ENCODE measurements at places on chromosomes 5 and 9.

- DNase-seq: no peak
These were observed 152.8 kb upstream of the PAPPA start for GRCh38 chr9:116000748-116001329.

DNA sequence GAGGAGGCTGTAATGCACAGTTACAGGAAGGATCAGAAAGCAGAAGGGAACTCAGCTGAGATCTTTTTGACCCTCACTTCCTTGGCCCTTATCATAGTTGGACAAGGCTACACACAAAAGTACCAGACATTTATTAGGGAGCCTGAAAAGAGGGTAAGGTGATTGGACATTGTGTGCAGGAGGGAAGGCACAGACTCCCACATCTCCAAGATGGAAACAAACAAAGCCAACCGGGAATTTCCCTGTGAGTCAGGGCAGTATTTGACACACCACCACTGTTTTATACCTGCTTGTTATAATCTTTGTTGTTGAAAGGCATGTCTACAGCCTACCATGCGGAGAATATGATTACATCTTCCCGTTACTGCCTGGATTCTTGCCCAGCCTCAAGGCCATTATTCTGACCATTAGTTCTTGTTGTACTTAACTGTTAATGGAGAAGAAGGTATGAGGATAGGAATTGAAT is 3.0 kb upstream of the CCNG1 start:
- no peak for DNase-seq

DNA sequence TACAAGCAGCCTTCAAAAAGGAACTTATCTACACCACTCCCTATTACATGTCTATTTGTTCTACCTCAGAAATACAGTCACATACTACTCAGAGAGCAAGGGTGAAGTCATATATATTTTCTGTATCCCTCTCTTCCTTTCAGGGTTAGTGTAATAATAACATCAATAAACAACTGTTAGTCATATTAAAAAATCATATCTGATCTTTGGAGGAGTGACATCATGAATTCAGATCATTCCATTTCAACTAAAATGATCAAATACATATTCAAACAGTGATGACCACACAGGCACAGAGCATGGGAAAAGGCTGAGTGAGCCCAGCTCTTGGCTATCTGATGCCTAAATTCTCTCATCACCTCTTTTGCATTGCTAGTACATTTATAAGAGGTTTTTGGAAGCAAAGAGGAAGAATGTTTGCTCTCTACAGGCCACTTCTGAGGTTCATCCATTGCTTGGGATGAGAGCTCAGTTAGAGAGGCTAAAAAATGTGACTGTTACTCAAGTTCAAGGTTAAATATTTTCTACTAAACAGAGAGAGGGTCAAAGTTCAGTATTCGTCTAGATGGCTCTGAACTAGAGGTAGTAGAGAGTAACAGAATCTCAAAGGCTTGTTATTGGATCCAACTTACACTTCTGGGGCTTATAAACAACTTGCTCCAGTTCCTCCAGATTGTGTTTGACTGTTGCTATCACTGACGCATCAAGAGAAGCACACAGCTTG is 39.0 kb downstream of the RIGI start:
- DNase-seq: no peak

DNA sequence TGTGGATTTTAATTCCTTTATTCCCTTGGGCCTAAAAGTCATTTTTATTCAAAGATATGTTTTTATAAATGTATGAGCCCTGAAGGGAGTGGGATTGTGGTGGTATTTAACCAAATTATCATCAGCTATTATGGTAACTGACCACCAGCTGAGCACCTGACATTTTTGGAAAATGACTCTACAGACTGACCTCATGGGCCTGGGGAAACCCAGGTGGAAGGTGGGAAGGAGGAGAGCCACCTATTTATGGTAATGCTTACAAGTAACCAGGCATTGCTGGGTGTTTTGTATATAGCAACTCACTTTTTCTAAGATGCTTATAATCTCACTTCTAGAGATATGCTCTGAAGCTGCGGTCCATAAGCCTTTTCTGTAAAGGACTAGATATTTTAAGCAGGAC is 22.3 kb upstream of the NFIB start:
- DNase-seq: no peak

DNA sequence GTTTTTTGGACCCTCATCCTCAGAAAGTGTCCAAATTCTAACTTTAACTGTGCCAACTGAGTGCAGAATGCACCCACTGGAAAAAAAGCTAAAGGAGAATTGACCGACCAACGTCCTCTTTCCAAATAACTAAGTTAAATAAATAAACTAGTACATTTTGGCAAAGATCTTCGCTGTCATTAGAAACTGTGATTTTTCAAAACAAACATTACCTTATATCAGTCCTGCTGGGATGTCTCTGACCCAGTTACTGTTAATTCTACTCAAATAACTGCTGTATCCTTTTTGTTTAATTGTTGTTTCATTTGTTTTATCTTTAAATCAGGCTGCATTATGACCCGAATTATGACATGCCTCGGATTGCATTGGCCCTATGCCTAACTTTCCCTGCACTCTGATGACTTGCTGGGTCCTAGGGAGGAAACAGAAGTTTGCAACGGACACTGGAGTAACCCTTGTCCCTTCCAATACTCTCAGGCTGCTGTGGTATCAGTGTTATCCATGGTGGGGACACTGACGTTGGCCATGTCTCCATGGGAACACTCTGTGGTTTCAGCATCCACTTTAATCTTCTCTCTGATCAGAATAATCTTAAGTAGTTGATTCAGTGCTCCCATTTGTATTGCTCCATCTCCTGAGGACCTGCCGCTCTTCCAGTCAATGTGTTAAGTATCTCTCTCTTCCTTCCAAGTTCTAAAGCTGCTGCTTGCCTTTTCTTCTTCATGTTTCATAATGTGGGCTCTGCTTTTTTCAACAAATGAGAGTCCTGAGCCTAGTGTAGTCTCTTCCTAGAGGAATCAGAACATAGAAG is 11.1 kb upstream of the IFNA5 start:
- DNase-seq: no peak

DNA sequence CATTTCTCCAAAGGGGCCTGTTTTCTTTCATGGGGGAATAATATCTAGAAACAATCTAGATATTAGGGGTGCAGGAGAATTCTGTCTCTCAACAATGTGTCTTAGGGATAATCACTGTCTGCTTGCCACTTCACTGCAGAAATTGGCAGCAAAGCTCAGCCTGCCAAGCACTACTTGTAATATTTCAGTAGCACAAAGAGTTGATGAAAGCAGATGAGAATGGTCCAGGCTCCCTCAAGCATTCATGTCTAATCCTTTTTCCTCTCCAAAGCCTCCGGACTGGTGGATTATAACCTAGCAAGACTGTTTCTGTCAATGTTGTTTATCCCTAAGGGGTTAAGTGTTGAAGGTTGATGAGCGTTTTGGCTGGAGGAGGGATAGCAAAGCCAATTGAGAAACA is 13.3 kb upstream of the MPDZ start:
- DNase-seq: no peak

DNA sequence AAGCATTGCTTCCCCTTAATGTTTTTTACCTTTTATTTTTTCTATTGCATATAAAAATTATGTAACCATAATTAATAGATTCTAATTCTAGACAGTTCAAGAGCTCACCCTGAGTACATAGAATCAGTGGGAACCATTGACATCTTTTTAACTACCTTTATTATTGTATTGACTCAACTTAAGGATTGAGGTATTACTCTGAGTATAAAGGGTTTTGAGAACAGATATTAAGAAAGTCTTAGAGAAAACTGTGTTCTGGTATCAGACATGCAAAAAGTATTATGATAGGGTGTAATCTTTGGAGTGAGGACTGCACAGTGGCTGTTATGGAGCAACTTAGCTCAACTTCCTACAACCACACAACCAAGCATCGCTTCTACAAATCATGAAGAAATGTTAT is 8.9 kb downstream of the SPEF2 start:
- no peak for DNase-seq

DNA sequence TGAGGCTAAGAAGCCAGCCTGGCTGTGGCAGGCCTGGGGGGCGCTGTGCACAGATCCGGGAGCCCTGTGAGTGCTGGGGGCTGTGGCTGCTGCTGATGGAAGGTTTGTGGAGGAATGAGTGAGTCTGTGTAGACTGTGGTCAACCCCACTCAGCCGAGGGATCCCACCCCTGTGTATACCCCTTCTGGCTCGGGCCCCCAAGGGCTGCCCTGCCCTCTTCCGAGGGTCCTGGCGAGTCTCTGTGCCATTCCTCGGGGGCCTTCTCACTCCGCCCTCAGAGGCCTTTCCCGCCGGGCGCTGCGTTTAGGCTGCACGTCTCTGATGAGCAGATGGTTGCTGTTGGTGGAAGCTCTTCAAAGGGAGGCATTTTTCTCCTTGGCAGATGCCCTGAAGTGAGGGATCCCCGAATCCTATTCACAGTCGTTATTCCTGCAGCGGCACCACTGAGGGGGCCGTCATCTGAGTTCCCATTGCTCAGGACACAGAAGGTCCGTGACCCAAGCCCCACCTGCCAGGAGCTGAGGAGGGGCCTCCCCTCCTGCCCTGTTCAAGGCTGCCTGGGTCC is 94.1 kb downstream of the RXRA start:
- no peak for DNase-seq

DNA sequence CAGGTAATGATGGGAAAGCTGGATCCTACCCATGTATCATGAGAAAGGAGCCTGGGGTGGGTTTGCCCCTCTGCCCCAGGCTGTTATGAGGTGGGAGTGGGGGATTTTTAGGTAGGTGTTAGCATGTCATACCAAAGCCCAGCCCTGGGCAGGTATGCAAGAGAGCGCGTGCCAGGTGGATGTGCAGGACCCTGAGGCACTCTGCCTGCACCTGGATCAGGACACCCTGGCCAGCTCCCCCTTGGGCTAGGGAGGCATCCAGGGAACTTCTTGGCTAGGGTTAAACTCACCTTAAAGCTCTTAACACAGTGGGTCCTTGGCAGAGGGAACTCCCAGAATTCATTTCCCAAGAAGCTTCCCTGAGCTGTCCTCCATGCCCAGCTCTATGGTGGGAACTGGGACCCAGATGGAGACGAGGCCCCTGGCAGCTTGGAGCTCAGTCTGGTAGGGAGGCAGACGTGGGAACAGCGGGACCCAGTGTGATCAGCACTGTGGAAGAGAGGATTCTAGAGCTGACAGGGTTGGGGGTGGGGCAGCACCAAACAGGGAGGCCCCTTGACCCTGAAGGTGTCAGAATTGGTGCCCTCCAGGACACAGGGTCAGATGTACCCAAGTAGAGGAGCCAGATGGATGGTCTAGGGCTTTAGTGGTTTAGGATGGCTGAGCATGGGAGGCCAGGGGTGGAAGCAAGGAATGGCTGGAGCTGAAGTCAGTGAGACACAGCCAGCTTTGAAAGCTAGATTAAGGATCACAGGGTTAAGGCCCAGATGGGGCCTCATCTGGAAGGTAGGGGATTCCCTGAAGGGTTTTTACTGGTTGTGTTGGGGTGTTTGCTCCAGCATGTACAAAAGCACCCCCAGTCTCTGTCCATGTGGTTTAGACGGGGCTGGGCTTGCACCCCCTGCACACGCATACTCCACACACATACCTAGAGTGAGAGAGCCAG is 2.2 kb upstream of the PRR7 start:
- no peak for DNase-seq

GRCh38 chr5:11853796-11854195 is 50.5 kb downstream of the CTNND2 start:
- no peak for DNase-seq

DNA sequence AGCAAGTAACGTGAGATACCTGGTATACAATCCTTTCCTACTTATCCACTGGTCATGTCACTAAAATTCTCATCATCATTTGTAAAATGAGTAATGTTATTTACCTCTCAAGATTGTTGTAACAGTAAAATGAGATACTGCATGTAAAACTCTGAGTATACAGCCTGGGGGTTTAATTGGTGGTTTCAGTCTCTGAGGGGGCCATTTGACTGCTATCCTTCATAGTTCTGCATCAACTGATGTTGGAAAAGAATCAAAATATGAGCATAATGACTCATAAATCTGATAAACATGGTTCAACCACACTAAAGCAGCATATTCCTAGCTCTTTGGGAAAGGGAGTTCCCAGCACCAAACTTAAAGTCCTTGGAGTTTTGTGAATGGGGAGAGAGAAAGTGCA is 181.0 kb upstream of the GHR start:
- DNase-seq: no peak

DNA sequence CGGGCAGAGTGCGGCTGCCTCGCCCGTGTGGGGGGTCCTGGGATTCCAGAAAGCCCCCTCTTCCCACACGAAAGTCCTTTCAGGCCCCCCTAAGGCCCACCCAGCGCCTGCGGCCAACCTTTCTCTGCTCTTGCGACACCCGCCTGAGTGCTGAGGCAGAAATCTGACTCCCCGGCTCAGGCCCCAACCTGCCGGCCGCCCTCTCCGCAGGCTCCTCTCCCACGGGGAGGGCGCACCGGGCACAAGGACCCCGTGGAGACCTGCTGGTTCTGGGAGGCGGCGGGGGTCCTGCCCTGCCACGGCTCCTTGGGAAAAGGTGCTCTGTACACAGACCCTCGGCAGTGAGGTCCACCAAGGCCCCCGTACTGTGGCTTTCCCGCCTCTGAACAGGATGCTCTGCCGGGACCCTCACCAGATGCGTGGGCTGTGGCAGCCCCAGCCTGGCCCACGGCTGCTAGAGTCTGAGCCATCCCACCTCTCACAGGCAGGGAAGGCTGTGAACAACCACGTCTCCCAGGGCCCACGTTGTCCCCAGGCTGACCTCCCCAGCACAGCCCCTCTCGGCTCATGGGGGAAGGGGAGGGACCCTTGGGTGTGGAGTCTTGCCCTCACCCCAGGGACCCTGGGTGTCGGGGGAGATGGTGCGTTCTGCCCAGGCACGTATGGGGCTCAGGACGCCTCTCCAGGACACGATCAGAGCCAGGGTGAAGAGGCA is 41.5 kb upstream of the EGFL7 start:
- no peak for DNase-seq
